ENCODE measurements at places on chromosomes 5 and 9.

GRCh38 chr5:56281489-56282165, 48.5 kb upstream of the ANKRD55 start:
- DNase-seq, result no peak

DNA sequence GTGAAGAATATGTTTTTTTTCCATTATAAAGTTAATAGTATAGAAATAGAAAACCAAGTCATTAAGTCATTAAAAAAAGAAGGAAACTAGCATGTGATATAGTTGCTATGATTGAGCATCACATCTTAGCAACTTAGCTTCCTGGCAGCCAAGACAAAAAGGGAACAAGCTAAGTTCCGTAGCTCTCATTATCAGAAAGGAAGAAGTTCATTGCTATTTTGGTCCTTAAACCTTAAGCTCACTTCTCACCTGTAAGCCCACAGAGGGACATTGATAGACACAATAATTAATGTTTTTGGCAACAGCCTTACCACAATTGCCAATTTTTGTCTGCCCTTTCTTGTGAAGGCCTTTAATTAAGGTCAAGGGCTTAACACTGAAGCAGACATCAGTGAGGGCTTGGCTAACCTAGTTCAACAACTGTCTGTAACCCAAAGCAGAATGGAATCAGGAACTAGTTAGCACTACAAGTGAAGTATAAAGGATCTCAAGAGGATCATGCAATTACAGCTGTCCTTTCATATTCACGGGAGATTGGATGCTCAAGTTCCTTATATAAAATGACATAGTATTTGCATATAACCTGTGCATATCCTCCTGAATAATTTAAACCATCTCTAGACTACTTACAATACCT, 24.0 kb upstream of the KLF4 start:
- DNase-seq, result no peak

DNA sequence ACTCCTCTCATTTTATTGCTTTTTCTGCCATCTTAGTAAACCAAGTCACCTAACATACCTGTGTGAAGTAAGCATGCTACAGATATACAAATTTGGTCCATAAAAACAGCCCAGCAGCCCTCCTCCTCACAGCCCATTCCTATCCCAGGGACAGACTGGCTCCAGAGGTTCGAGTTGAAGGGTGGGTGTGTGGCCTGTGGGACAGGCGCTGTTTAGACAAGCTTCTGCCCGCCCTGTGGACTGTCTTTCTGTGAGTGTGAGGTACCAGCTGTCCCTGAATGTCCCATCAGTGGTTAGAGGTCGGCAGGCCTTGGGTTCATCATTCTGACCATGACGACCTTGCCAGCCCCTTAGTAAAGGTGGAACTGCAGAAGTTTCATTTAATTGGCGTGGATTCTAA, 82.0 kb downstream of the WNK2 start:
- DNase-seq, result no peak

DNA sequence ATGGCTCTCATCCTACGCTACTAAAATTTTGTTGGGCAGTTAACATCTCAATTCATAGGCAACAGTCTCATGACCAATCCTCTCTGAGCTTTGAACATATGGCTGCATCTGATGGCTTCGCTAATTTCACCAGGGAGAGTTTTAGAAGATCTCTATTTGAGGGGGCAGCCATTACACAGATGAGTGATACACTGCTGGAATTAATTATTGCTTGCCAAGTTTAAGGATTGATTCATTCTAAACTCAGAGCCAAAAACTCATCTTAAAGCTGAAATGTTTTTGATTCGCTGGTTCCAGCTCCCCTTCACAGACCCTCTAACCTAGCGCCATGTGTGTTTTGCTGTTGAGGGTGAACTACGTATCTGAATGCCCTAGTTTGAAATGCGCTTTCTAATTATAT, 519.9 kb upstream of the WWC1 start:
- DNase-seq, result no peak

DNA sequence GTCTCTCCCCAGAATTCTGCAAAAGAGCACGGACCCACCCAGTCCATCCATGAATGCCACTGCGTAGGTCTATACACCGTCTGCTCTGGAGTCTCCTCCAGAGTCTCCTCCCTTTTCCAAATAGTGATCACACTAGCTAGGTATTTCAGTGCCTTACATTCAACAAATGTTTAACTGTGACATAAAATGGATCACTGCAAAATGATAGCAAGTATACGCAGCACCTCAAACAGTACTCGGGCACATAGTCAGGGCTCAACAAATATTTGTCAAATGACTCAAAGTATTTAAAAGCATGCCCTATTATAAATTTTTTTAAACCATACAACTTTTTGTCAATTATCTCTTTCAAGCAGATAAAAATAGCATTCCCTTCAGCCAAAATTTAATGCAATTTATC, 60.5 kb downstream of the TLE1 start:
- DNase-seq, result no peak

- no peak for DNase-seq
Observed at GRCh38 chr5:42691413-42691937, 65.1 kb upstream of the CCDC152 start.

GRCh38 chr5:122292332-122292731, 19.7 kb upstream of the SNCAIP start:
- no peak for DNase-seq

- no peak for DNase-seq
Observed at GRCh38 chr9:96201140-96201539, 100.8 kb downstream of the HSD17B3 start.

- DNase-seq, result no peak
Observed at GRCh38 chr9:122087406-122088200, 5.5 kb downstream of the TTLL11 start.

DNA sequence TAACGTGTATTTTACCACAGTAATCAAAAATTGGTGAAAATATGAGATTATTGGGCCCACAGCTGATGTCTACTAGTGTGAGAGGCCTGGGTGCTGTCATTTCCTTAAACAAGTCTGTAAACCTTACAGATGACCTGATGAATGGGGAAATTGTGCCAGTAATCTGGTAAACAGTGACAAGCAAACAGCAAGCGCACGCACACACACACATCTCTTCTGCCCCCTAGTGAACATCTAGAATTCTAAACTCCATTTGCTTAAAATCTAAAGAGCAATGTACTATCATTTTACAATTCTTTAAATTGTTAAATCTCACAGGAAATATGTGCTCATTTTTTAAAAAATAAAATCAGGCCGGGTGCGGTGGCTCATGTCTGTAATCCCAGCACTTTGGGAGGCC, 7.5 kb upstream of the RAPGEF1 start:
- DNase-seq, result no peak

DNA sequence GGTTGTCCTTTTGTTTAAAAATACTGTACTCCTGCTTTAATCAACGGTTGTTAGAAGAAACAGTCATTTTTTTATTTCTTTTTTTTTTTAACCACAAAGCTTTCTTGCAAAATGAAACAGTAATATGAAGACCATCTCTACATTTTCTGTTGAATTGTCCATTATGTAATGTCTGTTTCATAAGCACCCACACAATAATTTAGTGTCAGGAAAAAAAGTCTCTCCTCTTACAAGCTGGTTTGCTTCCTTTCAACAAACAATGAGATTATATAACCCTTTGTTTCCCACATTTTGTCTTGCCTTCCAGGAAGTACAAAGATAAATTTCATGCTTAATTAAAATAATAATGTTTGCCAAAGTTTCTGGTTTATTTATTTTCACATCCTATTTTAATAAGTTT, 16.7 kb downstream of the CTNNAL1 start:
- DNase-seq, result no peak

DNA sequence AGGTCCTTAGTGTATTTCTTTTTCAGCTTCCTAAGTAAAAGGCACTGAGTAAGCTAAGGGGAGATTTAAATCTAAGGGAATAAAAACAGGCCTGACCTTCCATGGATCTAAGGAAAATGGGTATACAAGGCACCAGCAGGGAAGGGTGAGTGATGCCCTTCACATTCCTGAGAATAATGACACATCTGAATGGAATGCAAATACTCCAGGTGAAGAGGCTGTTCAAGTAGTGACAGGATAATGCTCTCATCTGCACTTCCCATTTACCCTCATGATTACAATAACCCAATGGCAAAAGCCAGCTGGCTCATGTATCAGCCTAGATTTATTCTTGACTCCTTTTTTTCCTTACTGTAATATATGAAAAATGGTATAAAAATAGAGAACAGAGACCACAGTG, 216.2 kb upstream of the ACTBL2 start:
- no peak for DNase-seq

GRCh38 chr5:147687118-147687517, 95.4 kb downstream of the JAKMIP2 start:
- DNase-seq, result no peak

GRCh38 chr9:101366038-101366756, 18.6 kb downstream of the BAAT start:
- no peak for DNase-seq

GRCh38 chr9:96214635-96215034, 87.3 kb downstream of the HSD17B3 start:
- no peak for DNase-seq

DNA sequence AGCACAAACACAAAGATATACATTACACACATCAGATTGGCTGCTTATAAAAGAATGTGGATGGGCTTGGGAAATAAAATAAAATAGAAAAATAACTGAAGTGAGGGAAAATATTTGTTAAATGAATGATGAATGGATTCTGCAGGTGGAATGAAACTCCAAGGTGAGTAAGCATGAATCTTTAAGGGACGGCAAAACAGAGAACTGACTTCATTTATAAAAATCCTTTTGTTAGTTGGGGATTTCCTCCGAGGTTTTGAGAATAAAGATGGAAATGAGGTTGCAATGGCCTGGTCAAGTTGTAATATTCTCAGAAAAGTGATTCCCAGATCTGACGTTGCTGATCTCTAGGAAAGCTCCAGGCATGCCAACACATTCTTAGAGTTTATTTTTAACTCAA, 20.9 kb upstream of the SEMA6A start:
- no peak for DNase-seq

DNA sequence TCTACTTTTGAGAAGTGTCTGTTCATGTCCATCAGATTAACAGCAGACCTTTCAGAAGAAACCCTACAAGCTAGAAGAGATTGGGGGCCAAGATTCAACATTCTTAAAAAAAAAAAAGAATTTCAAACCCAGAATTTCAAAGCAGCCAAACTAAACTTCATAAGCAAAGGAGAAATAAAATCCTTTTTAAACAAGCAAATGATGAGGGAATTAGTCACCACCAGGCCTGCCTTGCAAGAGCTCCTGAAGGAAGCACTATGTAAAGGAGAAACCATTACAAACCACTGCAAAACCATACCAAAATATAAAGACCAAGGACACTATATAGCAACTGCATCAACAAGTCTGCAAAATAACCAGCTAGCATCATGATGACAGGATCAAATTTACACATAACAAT, 124.6 kb upstream of the PDE4D start:
- DNase-seq, result no peak

DNA sequence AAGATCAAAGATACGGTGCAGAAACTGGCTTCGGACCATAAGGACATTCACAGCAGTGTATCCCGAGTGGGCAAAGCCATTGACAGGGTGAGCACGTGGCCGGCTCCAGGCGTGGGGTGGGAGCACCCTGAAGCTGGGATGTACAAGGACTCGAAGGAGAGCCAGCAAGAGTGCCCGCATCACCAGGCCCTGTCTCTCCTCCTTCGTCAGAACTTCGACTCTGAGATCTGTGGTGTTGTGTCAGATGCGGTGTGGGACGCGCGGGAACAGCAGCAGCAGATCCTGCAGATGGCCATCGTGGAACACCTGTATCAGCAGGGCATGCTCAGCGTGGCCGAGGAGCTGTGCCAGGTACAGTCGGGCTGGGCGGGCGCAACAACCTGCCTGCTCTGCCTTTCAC, 11.0 kb downstream of the NHP2 start:
- DNase-seq, result no peak

DNA sequence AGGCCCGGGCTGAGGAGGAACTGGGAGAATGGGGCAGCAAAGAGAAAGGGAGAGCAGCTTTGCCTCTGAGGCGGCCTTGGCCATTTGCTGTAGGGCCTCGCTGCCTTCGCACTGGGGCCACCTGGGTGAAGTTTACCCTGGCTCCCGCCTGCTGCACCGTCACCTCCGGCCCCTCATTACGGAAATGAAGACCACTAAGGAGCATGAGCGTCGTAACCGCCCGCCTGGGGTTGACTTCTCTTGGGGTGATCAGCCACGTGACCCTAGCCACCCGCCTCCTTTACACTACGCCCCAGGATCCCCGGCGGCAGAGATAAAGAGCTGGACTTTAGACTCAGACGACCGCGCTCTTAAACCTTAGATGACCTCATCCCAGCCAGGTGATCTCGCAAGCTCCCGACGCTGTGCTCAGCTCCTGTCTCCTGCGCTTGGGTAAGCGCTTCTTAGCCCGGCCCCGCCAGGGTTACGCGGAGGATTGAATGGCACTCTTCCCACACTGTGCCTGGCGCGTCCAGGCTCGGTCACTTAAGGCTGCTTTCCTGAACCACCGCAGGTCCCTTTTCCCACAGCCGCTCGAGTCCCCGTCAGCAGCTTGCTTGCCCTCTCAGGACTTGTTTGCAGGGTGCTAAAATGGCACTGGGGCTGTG, 107.9 kb upstream of the LARP1 start:
- DNase-seq, result no peak

- no peak for DNase-seq
Observed at GRCh38 chr5:151351671-151352070, 4.3 kb upstream of the SLC36A2 start.

- no peak for DNase-seq
Observed at GRCh38 chr5:31268686-31269085, 75.2 kb downstream of the CDH6 start.

DNA sequence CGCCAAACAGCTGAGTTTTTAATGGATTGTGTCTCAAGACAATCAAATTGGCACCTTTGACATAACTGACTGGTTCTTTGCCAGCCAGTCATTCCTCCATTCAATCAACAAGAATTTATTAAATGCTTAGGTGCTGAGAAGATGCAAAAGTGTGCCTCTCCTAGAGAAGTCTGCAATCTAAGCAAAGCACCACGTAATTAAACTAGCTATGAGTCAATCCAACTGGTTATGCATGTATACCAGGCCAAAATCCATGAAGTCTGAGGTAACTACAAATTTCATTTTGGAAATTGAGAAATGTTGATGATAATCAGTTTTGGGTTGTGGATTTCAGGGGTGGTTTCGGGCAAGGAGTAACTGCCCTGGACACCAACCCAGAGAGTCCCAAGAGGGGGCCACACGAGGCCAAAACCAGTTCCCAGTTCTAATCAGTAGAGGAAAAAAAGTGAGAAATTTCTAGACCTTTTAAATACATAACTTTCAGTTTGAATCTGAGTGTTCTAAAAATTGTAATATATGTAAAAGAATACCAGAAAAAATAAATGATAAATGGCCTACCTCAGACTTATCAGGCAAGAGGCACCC, 92.6 kb downstream of the EFNA5 start:
- DNase-seq, result no peak

- DNase-seq, result no peak
Observed at GRCh38 chr9:77915744-77916143, 115.9 kb downstream of the GNAQ start.
